IMR-90 (cell line): ENCODE measurements at places on chromosomes 3 and 15. TPM values are rescaled to one million over a fixed set of nuclear protein-coding genes. Genes with fewer than 3 reads are reported as not detected.

DNA sequence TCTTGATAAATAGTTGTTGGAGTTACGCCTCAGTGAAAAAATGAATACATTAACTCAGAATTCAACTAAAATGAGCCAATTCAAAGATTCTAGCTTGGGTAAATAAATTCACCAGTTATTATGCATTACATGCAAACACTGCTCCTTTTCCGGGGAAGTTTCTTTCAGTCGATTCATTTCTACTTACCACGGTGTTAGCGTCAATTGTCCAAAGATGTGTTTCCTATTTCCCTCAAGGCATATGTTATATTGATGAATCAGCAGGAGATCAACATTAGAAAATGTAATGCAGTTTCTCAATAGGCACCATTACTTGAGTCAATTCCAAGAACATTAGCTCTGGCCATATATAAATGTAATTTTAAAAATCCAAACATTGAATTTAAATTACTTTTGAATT is 517.7 kb downstream of the OTOL1 start:
- no peak for DNase-seq

DNA sequence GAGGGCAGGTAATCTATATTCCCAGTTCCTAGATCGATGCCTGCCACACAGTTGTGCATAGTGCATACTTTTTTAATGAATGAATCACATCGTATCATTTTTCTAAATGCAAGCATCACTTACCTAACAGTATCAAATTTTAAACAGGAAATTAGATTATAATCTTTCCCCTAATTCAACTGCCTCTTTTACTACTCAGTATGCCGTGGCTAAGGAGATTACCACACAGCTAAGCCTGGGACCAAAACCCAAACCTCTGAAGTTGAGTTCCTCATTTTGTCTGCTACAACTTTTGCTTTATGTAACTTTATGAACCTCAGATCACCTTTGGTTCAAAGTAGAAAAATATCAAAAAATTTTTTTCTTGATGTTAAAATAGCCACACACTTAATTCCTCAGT is 53.2 kb upstream of the FNDC3B start:
- DNase-seq = no peak

DNA sequence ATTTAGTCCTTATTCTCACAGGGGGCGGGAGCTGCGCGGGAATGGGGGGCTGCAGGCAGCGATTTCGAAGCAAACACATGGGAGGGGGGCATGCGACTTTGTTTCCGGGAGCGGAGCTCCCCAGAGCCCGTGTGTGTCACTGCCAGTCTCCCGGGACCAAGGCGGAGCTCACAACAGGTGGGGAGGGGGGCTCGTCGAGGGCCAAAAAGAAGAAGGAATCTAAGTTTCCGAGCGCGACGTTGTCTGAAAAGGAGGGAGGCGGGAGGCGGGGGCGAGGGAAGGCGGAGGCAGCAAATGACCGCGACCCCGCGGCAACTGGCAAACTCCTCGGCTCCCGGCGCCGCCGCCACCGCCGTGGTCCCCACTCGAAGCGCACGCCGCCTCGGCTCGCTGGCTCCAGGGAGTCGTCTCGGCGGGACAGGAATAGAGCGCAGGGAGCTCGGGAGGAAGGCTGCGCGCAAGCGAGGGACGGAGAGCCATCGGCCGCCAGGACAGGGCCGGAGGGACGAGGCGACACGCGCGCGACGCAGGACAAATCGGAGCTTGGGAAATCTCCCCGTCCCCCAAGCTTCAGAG is 1.4 kb downstream of the FOXP1 start:
- DNase-seq = no peak

TNFSF10 gene
- total RNA-seq = 1.1 and 1.3 TPM in 2 replicates

C3orf18 gene
- total RNA-seq = 6.8 and 6.9 TPM in 2 replicates

GRCh38 chr3:160213191-160213590 is 12.0 kb upstream of the C3orf80 start:
- no peak for DNase-seq

PDE12 gene
- total RNA-seq = 16.8 and 16.9 TPM in 2 replicates

GRCh38 chr15:46304321-46304720 is 669.5 kb downstream of the SQOR start:
- no peak for DNase-seq

DNA sequence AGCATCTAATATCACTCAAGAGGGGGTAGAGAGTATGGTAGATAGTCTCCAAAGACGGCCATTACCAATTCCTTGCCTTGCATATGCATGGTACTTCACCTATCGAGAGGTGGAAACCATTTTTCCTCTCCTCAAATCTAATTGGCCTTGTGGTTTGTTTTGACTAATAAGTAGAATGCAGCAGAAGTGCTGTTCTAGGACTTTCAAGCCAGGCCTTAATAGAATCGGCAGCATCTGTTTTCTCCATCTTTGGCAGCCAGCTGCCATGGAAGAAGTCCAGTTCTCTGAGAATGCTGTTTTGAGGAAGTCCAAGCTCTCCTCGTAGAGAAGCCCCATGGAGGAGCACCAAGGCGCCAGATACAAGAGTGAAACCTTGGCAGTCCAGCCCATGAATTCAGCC is 59.1 kb upstream of the RASGRP1 start:
- DNase-seq = no peak

B3GALNT1 gene
- 8.2 and 8.6 TPM in 2 replicates for total RNA-seq
